Muscle of arm (tissue), 14 donors: ENCODE measurements at places on chromosomes 11 and 22.

DNA sequence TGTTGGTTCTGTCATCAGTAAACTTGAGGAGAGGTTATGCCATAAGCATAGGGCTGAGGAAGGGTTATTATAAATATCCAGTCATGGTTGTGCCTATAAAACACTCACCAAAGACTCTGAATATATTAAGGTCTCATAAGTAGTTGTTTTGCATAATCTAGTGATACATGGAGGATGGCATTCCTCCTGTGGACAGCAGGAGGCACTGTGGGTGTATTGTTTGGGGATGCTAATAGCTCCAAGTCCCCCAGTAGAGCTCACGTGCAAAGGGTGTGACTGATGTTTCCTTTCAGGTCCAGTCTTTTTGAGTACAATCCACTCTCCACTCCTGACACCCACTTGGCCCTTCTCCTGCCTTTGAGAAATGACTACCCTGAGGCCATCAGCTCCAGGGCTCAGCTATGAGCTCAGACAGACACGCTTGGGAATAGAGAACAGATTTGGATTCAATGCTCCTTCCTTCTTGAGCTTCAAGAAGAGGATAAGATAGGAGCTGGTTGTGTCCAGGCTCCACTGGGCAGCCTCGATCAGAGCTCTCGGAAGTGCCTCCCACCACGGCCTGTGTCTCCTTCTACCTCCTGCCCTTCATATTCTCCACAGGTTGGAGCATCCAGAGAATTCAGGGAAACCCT, 85.2 kb upstream of the IGLL5 start:
- DNase-seq, result no peak

- DNase-seq, result no peak
Observed at GRCh38 chr11:128260398-128260797, 327.0 kb downstream of the ETS1 start.

DNA sequence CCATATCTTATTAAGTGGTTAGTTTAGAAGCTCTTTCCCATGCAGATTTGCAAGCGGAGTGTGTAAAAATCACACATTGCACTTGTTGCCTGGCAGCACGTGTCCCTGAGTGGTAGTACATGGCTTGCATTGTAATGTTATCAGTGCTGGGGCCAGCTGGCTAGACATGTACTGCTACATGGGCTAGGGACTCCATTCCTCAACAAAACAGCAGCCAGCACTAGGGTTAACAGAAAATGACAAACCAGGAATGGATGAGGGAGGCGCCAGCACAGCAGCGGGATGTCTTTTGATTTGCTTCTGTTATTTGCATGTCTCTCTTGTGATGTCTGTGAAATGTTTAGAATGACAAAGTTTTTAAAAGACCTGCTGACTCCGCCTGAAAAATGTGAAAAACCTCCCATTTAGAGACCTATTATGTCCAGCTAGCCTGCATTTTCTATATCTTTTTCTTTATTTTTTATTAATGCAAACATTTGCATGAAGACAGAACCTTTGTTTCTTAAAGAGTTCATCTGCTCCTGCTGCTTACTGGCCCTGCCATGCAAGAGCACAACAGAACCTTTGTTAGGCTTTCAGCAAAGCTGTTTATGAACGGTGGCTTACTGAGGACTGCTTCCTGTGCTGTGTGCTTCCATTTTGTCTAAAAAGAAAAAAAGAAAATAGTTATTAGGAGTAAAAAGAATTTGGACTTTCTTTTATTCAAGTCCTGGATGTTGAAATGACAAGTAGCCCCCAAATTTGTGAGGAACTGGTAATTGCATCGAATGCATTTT, 40.7 kb downstream of the CSTPP1 start:
- DNase-seq, result no peak

GRCh38 chr11:126437731-126438130, 82.2 kb downstream of the ST3GAL4 start:
- DNase-seq, result no peak

DNA sequence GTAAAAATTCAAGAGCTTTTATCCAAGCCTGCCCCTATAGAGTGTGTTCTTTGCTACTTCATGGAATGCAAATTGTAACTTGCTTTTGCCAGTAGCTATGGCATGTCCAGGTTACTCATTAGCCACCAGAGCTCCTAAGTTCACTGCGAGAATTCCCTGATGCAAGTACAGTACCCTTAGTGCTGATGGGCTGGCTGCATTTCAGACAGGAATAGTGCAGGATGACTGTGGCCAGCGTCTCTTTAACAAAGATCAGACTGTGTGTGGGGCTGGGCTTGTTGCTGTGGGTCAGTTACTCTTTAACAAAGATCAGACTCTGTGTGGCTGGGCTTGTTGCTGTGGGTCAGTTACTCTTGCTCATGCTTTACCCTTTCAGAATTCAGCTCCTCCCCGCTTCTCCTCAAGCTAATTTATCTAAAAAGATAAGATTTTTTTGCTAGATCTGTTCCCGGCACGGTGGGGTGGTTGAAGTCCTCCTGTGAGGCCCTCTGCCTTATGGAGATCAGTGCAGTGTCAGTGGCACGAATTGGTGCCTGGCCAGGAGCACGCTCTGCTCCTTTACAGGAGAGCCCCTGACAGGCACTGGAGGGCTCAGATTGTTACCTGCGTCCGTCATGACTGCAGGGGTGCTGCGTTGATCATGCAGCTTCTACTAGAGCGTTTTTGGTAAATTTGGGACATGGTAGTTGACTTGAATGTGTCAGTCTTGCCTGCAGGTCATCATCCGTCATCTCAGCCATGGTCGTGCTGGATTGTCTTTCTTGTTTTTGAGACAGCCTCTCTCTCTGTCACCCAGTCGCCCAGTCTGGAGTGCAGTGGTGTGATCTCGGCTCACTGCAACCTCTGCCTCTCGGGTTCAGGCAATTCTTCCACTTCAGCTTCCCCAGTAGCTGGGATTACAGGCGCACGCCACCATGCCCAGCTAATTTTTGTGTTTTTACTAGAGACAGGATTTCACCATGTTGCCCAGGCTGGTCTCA, 27.0 kb downstream of the AP2A2 start:
- DNase-seq, result no peak

GRCh38 chr22:42961810-42962209, 53.1 kb downstream of the PACSIN2 start:
- DNase-seq, result no peak

DNA sequence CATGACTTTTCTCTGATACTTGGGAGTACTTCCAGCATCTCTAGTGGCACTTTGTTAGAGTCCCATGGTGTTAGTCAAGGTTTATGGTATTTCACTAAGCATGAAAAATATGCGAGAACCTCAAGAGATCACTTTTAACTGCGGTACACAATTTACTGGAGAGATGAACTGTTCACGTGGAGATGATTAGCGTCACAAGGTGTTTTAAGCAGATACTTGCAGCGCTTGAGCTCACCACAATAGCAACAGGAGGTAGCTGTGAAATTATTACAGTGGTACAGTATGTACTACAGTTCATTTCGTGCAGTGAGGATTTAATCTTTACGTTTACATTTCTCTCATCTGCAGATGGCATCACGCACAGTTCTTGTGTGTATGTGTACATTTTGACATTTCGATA, 4.5 kb downstream of the PARVA start:
- no peak for DNase-seq

DNA sequence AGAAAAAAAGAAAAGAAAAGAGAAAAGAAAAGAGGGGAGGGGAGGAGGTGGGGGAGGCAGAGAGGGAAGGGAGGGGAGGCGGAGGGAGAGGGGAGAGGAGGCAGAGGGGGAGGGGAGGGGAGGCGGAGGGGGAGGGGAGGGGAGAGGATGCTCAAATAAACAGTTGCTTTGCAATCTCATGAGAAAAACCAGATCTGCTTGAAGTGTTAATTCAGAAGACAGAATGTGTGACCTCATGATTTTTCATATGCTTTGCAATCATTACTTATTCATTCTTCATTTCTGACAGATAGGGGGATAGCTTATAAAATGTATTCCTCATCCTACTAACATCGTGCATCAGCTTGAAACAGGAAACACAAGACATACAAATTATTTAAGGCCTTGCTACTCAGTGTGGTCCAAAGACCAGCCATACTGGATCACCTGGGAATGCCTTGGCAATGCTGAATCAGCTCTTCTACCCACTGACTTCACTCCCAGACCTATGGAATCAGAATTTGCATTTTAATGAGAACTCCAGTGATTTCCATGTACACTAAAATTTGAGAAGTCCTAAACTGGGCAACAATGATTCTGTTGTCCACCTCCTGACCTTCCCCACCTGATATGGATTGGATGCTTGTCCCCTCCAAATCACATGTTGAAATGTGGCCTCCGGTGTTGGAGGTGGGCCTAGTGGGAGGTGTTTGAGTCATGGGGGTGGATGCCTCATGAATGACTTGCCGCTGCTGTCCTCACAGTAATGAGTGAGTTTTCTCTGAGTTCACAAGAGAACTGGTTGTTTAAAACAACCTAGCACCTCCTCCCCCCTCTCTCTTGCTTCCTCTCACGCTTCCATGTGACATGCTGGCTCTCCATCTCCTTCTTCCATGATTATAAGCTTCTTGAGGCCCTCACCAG, 69.2 kb downstream of the CCDC34 start:
- no peak for DNase-seq

GRCh38 chr11:46369458-46370152, 11.9 kb upstream of the MDK start:
- no peak for DNase-seq

GRCh38 chr11:19946681-19947080, 213.6 kb downstream of the DBX1 start:
- no peak for DNase-seq

DNA sequence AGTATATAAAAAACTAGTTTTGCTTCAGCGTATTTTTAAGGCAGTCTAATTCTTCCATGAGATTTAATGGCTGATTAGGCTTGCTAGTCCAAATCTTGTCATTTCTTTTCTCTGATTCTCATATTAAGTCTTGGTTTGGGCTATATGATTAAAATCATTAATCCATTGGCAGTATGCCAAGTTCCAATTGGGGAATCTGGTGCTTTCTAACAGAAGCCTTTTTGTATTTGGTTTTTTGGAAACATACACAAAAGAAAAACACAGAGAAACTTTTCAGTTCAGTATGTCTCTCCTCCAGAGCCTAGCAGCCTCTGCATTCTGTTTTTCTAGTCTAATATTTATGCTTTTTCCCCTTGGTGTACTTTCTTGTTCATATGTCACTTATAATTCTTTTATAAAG, 37.9 kb downstream of the SWAP70 start:
- no peak for DNase-seq

GRCh38 chr22:28792491-28793383, 7.6 kb downstream of the XBP1 start:
- no peak for DNase-seq

- peak; percentile 60 for DNase-seq
Observed at GRCh38 chr11:30196400-30197206, 34.2 kb upstream of the FSHB start.

GRCh38 chr11:61787928-61788491, 4.4 kb downstream of the TMEM258 start:
- DNase-seq, result no peak
